SW 1271 (cell line): ENCODE measurements at places on chromosomes 1 and 21.

GRCh38 chr1:33607444-33608005 lies 135.1 kb downstream of the ZSCAN20 start:
- no peak for DNase-seq

GRCh38 chr1:59751801-59752200 lies 62.9 kb upstream of the HOOK1 start:
- DNase-seq: no peak

GRCh38 chr1:34370748-34371147 lies 194.0 kb downstream of the C1orf94 start:
- DNase-seq: no peak

DNA sequence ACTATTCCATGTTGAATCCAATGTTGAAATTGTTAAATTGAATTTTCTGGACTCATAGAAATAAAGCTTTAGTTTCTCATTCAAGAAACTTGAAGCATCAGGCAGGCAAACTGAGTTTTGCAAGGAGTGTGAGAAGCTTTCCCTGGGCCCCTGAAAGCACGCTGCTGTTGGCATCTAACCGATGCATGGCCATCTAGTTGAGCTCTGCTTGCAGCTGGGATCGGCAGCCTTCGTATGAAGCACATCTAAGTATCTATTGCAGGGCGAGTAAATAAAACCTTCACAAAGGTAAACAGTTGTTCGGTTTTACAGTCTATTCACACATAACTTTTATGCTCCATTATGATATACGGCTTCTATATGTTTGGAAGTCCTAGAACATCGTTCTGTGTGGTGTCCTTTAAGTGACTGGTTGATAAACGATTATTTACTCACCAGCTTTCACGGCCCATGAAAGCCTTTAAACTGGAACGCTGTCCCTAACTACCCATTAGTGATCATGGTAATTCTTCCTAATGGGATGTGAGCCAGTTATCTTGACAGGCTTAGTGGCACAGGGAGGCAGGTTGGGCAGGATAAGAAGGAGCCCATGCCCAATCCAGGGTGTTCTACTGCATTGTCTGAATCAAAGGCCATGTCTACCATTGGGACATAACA lies 71.7 kb downstream of the SEC16B start:
- no peak for DNase-seq

- no peak for DNase-seq
These were observed 19.5 kb downstream of the NUAK2 start for GRCh38 chr1:205301842-205302588.

- no peak for DNase-seq
These were observed 14.1 kb downstream of the CNTN2 start for GRCh38 chr1:205056956-205057568.

GRCh38 chr1:9472386-9473031 lies 66.8 kb upstream of the SLC25A33 start:
- no peak for DNase-seq

GRCh38 chr1:28965271-28965870 lies 51.0 kb downstream of the EPB41 start:
- no peak for DNase-seq

DNA sequence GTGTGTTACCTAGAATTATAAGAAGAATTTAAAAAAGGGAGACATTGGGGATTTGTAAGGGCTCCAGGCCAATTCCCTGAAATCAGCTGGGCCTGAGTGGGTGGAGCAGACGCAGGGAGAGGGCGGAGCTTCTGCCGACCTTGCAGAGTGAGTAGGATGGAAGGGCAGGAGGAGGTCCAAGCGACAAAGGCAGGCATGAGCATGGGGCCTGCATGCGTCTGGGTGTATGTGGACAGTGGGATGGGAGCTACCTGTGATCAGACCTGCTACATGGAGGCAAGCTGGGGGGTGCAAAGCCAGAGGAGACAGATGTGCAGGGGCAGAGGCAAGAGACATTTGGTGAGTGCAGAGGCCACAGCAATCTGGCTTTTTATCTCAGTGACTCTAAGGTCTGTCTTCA lies 105.3 kb upstream of the OLIG2 start:
- DNase-seq: no peak

- DNase-seq: no peak
These were observed 9.7 kb downstream of the SKI start for GRCh38 chr1:2237773-2238172.

DNA sequence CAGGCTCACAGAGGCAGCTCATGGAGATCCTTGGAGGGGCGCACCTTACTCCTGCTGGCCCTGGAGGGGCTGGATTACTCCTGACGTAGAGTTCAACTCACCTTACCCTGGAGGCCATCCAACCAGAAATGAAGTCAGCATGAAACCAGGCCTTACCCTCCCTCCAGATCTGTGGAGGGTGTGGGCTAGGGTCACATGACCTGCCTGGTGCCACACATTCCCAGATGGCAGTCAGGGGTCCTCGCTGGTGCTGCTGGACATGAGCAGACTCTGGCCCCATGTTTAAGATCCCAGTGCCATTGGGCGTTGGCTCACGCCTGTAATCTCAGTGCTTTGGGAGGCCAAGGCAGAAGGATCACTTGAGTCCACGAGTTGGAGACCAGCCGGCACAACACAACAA lies 4.5 kb downstream of the C21orf58 start:
- no peak for DNase-seq

- no peak for DNase-seq
These were observed 111.6 kb upstream of the ZC3H12A start for GRCh38 chr1:37362594-37363385.

DNA sequence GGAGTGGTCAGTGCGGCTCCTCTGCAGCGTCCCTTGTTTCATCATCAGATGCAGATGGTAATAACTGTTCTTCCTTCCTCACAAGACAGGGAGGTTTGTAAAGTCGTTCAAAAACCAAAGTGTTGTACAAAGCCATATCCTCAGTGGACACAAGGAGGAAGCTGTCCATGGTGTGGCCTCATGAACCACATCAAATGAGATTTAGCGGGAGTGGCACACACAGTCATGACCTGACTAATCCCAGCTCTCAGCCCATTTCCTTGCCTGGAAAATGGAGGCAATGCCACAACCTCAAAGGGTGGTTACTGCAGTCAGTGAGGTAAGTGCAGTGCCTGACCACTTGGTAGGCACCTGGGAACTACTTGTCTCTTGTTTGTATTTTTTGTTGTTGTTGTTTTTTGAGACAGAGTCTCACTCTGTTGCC lies 13.4 kb downstream of the ENTREP3 start:
- no peak for DNase-seq

GRCh38 chr1:175188936-175189335 lies 3.6 kb downstream of the KIAA0040 start:
- DNase-seq: no peak

- no peak for DNase-seq
These were observed 16.8 kb downstream of the TSEN15 start for GRCh38 chr1:184068354-184068753.

GRCh38 chr1:101388904-101389546 lies 152.2 kb downstream of the S1PR1 start:
- DNase-seq: no peak

- DNase-seq: no peak
These were observed 30.7 kb downstream of the MRAP start for GRCh38 chr21:32329331-32329730.

GRCh38 chr1:56526571-56527174 lies 52.7 kb downstream of the PLPP3 start:
- DNase-seq: no peak

GRCh38 chr1:237779356-237779755 lies 111.4 kb downstream of the ZP4 start:
- no peak for DNase-seq

DNA sequence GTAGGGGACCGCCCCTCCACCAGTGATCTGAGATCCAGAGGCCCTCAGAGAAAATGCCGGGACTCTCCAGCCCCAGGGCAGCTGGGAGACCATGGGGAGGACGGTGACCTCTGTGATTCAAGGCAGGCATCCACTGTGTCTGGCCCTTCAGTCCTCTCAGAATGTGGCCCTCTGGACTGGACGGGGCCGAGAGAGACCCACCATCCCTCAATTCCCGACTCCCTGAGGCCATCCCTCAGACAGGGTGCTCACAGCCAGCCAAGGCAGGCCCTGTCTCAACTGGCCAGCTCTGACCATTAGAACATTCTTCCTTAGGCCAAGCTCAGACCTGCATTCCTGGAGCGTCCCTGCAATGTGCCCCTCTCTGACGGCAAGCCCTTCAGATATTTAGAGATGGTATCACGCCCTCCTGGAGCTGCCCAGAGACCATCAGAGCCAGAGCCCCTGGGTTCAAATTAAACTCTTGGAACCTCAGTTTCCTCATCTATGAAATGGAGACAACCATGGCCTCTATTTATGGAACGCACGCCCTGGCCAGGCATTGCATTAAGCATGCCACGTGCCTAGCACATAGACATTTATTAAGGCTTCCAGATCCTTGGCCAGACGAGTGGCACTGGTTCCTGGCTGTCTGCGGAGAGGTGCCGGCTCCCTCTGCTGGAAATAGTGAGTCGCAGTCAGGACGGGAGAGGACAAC lies 9.6 kb upstream of the EPS8L3 start:
- peak; percentile 35 for DNase-seq

DNA sequence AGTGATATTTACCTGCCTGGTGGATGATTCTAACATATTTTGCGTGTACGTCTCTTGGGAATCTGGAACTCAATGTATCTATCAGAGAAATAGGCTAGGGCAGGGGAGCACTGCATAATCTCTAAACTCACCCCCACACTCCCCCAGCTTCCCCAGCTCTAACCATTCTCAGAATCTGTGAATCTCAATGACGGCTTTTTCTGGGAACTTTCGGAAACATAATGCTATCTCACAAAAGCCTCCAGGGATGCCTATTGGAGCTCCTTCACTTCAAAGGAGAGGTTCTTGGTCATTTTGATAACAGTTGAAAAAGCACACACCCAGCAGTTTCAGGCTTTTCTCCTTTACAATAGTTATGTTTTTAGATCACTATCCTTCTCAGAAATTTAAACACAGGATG lies 113.8 kb upstream of the MAGI3 start:
- DNase-seq: no peak

DNA sequence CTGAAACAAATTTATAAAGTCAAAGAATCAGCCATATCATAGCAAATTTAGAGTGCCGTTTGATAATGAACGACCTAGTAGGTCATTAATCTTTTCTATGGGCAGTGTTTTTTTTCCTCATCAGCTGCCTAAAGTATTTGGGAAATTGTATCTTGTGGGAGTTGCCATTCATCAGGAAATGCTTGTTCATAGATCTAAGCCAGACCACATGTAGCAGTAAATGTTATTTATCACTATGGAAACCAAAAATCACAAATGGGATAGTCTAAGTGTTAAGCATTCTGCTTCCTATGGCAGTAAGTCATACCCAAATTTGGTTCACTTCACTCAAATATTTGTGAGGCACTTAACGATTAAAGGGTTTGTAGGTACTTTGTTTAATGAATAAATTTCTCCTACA lies 52.9 kb downstream of the LRRC8D start:
- peak; percentile 24 for DNase-seq

GRCh38 chr1:55741516-55741915 lies 526.4 kb upstream of the USP24 start:
- no peak for DNase-seq

DNA sequence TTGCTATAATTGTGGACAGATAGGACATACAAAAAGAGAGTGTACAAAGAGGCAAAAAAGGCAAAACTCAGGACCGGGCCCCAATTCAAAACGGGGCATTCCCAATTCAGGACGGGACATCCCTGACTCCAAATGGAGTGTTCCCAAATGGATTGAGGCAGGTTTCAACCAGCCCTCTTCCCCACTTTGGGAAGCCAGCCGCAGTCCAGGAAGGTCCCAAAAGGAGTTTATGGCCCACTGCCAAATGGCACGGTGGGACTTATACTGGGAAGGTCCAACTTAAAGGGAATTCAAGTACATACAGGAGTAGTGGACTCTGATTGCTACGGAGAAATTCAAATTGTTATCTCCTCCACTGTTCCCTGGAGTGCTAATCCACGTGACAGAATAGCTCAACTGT lies 3.5 kb upstream of the ZNF669 start:
- DNase-seq: no peak

DNA sequence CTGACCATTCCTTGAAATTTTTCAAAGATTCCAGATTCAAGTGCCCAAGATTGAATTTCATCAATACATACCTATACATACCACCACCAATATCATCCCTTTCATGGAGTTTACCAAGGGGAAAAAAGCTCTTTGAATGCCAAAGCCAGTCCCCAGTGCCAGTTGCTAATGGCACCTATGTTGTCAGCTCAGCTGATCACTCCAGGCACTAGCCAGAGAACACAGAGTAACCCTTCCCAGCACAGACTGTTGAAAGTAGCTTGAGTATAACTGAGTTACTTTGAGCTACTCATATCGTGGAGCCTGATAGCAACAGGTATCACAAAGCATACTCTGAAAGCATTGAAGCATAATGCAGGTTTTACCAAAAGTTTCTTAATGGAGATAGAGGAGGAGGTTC lies 133.9 kb upstream of the NFIA start:
- no peak for DNase-seq

- DNase-seq: no peak
These were observed 266.2 kb upstream of the PLXNA2 start for GRCh38 chr1:208510192-208510952.

DNA sequence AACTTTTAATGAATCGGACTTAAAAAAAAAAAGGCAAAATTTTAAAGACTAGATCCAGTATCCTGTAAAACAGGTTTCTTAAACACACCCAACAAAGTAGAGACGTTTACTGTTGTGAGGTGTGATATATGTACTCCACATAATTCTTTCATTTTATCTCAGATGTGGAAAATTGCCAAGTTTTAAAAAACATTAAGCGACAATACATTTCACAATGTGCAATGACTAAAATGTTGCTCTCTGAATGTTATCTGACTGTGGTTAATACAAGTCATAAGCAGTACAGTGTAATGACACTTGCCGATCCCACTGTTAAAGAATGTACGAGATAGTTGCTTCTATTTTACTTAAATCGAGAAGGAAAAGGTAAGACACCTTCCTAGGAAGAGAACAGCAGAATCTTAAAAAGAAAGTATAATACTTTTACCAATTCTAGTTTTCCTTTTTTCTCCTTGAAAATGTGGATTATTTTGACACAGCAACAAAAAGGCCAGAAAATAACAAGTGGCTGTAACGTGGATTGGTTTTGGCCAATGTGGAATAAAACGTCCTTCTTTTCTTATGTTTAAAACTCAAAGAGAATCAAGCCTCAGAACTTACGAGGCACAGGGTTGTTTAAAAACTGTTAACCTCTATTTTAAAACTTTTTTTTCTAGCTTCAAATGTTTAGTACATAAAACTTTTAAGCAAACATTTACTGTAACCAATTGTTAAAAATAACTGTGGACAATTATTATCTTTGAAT lies 51.4 kb downstream of the TP53BP2 start:
- DNase-seq: no peak

DNA sequence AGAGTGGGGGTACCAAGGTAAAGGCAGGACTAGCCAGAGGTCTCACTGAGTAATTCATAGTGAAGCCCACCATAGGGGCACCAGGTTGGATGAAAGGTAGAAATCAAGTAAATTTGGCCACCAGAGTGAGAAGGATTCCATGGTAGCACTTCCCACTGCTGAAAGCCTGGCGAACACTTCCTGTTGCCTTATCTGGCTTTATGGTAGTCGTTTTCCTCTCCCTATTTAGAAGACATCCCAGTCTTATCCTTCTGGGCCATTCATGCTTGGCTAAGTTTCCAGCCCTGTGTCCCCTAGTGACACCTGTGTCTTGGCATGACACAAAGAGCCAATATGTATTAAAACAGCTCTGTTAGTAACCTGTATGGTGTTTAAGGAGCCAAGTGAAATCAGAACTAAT lies 74.3 kb upstream of the SIPA1L2 start:
- no peak for DNase-seq

GRCh38 chr21:26961698-26962097 lies 5.2 kb downstream of the ADAMTS5 start:
- no peak for DNase-seq

GRCh38 chr1:4689941-4690635 lies 35.7 kb downstream of the AJAP1 start:
- no peak for DNase-seq

- no peak for DNase-seq
These were observed 55.7 kb downstream of the WARS2 start for GRCh38 chr1:119084798-119085197.
